ENCODE measurements at places on chromosomes 12 and 14. TPM values are rescaled to one million over a fixed set of nuclear protein-coding genes. Genes with fewer than 3 reads are reported as not detected.

AHNAK2 gene
- 59.0 TPM for total RNA-seq

TMEM121 gene
- 6.0 TPM for total RNA-seq

KRT82 gene
- 1.7 TPM for total RNA-seq

DNA sequence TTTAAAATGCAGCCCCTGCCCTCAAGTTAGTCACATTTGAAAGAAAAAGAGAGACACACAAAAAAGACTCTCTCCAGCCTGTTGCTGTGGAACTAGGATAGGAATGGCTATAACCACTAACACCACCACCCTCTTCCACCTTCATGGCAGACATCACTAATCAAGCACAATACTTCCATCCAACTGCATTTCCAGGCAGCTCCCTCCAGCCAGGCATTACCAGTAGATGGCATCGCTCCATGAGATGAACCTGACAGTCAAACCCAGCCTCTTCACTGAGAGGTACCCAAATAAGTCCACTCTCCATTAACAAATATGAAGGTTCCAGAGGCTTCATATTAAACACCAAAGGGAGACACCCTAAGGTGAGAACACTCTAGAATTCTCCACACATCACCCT is 24.4 kb downstream of the SLC8B1 start:
- no peak for DNase-seq

DNA sequence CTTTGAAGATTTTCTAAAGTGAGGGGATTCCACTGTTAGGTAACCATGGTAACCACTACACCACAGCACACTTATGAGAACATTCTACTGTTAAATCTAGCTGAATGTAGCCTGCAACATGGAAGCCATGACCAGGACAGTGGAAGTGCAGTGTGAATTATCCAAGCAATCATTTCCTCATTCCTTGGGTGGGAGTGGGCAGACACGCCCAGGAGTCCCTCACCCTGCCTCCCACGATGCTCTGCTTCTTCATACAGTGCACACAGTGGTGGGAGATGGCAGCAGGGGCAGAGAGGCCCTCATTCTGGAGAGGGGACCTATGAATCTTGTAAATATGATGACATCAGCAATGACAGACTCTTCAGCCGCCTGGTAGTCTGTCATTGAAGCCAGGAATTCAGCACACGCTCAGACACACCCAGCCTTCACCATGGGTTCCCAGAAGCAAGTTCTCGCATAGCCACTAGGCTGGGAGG is 70.1 kb upstream of the HOXC13 start:
- peak; percentile 63 for DNase-seq

DNA sequence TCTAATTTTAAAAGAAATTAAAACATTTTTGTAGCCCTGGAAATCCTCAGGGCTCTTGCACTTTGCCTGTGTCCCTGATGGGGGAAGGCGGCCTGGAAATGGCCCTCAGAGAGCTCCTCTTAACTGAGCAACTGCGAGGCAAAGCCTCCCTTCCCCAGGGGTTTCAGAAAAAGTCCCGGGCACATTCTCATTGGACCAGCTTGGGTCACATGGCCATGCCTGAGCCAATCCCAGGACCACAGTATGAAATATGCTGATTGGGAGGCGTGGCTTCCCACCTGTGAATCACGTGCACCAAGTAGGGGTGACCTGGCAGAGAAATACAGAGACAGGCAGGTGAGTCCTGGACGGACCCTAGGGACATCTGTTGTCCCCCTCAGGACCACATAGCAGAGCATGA is 90.4 kb upstream of the SFSWAP start:
- DNase-seq = no peak

DNA sequence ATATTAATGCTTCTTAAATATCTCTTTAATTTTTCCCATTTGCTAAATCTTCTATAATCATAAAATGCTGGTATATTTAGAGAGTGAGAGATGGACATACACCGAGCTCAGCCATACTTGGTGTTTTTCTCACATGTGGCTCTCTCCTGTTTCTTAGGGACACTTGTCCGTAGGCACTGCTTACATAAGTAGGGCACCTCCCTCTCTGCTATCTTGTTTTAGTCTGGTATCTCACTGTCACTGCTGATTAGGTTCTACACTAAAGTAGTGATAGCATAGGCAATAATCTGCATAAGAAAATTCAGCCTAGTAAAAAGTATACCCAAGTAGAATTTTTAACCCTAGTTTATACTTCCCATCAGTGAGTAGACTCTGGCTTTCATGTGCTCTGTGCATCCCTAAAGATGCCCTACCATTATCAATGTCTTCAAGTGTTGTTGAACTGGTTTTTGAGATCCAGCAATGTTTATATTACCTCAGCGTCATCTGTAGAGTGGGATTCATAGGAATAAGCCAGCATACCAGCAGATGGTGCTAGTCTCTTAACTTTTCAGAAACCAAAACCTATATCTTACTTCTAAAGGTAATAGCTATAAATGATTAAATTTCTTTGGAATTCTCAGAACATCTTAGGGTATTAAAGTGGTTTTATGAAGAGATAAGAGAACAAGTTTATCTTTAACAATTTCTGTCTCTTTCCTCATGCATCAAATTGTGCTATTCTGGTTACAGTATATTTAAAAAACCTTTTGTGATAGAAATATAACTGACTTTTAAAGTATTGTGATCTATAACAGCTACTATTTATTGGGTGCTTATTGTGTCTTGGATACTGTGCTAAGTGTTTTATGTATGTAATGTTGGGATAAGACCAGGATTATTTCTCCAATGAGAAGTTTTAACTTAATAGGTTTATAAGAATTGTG is 32.9 kb downstream of the ARID2 start:
- peak; percentile 69 for DNase-seq

- DNase-seq = no peak
Observed at GRCh38 chr14:85027681-85028370, 502.1 kb upstream of the FLRT2 start.

DNA sequence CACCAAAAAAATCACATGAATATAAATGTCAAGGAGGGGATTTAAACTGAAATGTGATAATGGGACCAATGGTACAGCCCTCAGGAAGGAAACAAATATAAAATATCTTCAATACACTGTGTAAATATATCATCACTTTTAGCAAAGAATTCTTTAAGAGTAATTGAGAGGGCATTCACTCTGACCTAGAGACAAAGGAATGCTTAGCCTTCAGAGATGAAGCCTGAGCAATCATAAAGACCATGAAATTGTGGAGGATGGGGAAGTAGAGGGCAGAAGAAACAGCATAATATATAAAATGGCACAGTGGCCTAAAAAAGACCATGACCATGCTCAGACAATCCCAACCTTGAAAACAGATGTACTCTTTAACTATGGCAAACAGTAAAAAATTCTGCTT is 20.4 kb downstream of the YAF2 start:
- DNase-seq = peak; percentile 7

DNA sequence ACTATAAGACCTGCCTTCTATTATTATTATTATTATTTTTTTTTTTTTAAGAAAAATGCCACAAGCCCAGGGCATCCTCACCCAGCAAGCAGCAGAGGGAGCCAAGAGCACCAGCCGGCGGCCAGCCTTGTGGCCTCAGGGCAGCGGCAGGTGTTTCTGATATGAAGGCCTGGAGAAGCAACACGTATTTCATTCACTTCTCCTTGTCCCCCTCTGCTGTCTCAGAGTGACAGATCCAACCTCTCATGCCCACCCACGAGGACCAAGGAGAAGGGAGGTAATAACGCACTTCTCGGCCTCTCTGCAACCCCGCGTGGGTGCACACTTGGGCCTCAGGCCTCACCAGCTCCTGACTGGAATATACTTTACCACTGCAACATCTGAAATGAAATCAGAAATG is 25.4 kb downstream of the CDC42BPB start:
- DNase-seq = no peak

- no peak for DNase-seq
Observed at GRCh38 chr14:71163842-71164629, 256.8 kb downstream of the PCNX1 start.

DNA sequence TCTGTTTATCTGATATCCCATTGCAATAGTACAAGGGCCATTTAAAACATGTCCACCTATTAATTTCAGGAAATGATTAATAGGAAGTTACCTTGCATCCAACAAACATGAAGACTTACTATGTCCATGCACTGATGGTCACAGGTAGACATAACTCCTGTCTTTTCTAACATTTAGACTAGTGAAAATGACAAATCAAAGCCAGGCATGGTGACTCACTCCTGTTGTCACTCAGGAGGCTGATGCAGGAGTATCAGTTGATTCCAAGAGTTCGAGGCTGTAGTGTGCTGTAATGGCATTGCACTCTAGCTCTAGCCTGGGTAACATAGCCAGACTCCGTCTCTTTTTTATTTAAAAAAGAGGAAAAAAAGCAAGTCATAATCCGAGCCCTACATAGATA is 14.8 kb downstream of the HSP90B1 start:
- DNase-seq = no peak

DNA sequence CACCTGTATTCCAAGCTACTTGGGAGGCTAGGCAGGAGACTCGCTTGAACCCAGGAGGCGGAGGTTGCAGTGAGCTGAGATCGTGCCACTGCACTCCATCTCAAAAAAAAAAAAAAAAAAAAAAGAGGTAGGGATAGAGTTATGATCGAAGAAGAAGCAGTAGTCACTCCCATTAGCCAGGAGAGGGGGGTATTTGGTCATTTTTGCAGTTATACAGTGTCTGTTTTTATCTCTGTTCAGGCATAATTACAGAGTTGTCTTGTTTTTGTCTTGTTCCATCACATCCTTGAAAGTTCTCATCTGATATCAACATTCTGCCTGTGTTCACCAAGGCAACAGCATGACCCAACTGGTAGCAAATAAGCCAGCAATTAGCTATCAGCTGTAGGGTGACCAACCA is 98.5 kb upstream of the TMPO start:
- DNase-seq = peak; percentile 66

DNA sequence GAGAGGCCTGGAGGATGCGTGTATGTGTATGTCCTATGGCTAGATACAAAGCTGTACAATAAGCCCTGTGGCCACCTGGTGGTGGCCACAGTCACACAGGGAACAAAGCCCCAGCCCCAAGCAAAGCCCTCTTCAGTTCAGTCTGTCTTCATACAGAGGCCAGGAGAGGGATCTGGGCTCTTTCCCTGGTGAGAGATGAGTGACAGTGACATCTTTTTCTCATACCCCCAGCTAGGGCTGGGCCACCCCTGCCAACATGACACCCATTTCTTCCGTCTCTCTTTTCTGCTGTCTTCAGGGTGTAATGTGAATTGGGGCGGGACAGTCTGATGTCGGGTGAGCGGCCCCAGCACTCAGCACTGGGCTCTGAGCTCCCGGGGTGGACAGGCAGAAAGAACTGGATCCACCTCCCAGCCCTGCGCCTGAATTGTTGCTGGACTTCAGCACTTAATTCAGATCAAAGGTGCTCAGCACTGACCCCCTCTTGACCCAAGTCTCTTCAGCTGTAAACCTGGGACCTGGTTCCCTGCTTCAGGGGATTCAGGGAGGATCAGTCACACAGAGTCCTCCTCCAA is 59.8 kb downstream of the SERPINA3 start:
- no peak for DNase-seq

DNA sequence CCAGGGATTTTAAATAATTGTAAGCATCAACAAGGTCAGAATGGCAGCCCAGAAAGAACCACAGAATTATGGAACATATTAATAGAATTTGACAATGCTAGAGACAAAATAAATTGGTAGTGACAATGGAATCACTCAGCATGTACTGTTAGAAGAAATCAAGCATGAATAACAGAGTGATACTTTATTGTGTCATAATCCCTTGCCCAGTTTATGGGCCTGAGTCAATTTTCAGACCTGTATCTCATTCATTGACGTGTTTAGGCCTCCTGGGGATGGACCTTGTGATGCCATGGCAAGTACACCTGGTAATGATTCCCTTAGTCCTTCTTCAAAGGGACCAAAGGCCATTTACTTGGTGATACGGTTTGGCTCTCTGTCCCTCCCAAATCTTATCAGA is 12.8 kb upstream of the CCDC91 start:
- DNase-seq = no peak

DNA sequence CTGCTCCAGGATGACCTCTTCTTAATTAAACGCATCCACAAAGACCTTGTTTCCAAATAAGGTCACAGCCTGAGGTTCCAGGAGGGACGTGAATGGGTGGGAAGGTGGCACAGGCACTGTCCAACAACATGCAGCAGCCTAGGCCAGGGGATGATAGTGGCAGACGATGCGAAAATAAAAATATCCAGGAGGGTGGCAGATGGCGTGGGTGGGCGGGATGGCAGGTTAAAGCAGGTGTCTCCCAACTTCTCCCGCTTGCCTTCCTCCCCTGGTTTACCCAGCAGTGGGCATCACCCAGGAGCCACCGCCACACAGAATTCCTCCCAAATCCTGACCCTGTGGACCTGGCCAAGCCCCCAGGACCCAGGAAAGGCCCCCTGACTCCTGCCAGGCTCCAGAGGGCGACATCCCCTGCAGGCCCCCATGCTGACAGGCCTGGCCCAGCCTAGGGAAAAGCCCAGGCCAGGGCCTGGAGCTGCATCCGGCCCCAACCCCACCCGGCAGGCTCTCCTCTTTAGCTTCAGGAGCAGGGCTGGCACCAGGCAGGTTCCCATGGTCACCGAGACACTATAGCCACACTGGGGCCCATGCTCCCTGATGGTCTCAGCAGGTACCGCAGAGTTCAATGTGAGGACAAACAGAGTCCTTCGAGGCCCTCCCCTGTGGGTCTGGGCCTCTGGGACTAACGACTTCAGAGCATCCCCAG is 9.7 kb downstream of the NCOR2 start:
- no peak for DNase-seq

- DNase-seq = peak; percentile 54
Observed at GRCh38 chr14:87131879-87132278, 861.1 kb downstream of the GALC start.

Data from umbilical cord (tissue), 2 donors.